ENCODE measurements at places on chromosomes 2 and 18.

DNA sequence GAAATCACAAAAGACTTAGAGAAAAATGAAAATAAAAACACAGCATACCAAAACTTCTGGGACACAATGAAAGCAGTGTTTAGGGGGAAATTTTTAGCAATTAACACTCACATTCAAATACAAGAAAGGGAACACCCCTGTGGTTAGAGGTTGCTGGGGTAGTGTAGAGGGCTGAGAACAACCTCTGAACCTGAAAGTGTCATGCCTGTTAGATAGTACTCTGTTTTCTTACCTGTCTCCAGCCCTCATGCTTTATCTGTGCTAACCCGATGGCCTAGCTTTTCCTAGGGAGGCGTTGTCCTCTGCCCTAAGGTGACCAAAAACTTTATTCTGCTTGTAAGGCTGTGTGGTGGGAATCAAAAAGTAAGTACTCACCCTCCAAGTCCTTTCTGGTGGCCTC is 122.6 kb upstream of the OTX1 start:
- no peak for DNase-seq

DNA sequence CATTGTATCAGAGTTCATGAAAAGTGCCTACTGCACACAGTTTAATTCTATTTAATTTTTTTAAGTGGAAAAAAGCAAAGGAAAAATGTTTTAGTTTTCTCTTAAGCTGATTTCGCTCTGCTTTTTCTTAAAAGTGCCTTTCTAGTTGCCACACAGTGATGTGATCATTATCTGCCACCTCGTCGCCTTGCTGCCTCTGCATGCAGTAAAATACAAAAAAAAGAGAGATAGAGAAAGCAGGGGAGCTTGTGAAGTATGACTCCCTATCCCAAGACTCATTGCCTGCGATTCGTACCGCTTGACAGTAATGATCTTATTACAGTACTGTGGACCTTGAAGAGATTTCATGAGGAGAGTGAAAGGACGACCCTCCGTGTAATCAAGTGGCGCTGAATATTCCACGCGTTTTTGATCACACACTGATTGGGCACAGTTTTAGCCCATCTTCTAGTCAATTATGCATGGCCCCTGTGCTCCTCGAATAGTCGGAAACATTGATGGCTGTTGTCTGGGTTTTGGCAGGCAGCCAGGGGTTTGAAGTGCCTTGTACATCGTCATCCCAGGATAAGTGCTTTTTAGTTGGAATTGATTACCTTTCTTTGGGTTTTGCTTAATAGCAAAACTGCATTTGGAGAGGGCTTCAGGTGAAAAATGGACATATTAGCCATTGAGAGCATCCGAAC is 188.3 kb downstream of the GBX2 start:
- no peak for DNase-seq

DNA sequence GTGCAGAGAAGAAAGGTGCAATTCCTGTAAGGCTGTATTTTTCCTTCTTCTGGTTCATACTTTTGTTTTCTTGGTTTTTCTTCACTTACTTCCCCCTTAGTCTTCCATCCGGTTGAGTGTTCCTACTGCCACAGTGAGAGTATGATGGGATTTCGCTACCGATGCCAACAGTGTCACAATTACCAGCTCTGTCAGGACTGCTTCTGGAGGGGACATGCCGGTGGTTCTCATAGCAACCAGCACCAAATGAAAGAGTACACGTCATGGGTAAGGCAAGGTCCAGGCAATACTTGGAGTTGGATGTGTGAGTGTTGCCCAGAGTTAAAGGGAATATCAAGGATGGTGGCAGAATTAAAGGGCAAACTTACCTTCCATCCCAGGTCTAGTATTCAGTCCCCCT is 108.0 kb downstream of the DTNA start:
- DNase-seq: no peak

- DNase-seq: no peak
Measured at GRCh38 chr2:44083054-44083453, 85.6 kb upstream of the PPM1B start.

- no peak for DNase-seq
Measured at GRCh38 chr2:498493-499178, 178.6 kb downstream of the TMEM18 start.

GRCh38 chr18:12468445-12468844 is 60.7 kb downstream of the PRELID3A start:
- DNase-seq: no peak

DNA sequence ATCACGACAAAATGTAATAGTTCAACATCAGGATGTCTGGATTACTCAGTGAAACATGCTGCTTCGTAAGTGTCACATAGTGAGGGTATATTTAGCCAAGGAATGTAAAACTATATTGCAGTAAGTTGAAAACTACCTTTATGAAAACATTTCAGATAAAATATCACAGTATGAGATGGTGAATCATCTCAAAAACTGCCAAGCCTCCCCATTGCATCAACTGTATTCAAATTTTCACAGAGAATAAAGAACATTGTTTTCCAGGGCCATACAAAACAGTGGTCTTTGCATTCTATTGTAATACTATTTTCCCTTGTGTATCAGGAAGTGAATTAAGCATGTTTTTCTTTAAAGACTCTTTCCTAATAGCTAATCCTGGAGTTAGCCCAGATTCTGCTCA is 47.6 kb upstream of the MSTN start:
- no peak for DNase-seq

GRCh38 chr18:45690975-45691815 is 32.8 kb upstream of the SLC14A1 start:
- peak; percentile 54 for DNase-seq

- DNase-seq: no peak
Measured at GRCh38 chr2:198134293-198134955, 330.0 kb downstream of the PLCL1 start.

DNA sequence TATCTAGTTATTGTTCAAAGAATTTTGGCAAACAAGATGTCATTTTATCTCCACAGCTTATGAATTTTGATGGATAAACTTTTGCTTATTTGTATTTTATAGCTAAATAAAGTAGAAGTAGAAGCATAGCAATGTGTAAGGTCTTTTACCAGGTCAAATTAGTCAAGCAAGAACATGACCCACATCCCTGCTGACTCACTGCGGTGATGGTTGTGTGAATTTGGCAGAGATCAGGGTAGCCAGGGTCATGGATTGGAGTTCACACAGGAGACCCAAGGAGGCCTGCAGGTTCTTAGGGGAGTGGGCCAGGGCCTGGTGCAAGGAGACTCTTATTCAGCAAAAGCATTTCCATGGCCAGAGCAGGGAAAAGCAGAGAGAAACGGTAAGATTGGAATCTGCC is 18.7 kb downstream of the SP140 start:
- DNase-seq: no peak

- no peak for DNase-seq
Measured at GRCh38 chr2:65350651-65351056, 81.7 kb downstream of the SPRED2 start.

DNA sequence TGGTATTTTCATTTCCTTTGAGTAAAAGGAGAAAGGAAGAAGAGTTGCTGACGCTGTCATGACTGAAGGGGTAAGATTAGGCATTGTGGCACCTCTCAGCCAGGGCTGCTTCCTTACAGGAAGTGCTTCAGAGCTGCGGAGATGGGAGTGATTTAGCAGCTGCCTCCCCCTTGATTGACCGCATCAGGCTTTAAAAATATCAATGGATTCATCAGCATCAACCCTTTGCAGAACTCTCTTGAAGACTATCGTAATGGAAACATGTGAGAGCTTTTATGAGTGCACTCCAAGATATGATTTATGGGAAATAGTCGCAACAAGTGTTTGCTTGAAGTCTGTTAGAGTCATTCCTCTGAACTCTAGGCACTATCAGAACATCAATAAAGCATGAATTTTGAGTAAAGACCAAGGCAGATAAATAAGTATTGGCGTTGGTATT is 141.1 kb downstream of the CSRNP3 start:
- DNase-seq: no peak

DNA sequence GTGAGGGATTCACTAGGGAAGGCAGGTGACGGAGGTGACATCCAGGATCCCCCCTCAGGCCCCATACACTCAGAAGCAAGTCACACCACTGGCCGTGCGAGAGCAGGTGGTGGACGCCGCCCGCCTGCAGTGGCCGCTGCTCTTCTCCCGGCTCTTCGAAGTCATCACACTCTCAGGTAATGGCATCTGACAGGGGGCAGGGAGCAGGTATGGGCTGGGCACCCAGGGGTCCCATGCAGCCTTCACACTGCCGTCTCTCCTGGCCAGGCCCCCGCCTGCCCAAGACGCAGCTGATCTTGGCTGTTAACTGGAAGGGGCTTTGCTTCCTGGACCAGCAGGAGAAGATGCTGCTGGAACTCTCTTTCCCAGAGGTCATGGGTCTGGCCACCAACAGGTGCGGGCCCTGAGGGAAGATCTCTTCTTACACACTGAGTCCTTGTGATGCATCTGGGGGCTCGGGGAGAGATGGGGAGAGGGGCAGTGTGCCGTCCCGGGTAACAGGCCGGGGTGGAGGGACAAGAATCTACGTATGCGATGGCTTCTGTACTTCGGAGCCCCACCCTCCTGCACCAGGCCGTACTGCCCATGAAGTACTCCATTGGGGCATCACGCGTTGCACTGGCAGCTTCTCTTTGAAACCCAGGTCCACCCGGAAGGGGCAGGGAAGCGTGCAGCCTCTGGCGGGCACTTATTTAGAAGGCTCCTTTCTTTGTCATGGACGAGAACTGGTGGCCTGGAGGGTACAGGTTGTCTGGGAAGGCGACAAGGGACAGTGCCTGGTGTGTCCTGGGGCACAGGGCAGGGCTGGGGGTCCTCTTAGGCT is 18.8 kb upstream of the GPR17 start:
- no peak for DNase-seq

DNA sequence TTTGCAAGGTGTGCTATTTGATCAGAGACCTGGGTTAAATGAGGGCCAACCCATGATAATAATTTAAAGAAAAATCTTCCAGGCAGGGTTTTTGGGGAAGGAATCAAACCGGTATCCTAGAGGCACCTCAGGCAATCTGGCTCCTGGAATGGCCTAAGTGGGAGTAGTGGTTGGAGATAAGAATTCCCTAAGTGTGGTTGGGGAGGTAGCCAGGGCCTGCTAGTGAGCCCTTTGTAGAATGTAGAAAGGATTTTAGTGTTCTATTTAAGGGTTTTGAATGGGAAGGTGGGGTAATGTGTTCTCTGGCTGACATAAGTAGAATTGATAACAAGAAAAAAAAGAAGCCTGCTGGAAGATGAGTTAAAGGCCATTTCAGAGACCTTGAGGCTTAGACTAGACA is 422.2 kb downstream of the XIRP2 start:
- no peak for DNase-seq

DNA sequence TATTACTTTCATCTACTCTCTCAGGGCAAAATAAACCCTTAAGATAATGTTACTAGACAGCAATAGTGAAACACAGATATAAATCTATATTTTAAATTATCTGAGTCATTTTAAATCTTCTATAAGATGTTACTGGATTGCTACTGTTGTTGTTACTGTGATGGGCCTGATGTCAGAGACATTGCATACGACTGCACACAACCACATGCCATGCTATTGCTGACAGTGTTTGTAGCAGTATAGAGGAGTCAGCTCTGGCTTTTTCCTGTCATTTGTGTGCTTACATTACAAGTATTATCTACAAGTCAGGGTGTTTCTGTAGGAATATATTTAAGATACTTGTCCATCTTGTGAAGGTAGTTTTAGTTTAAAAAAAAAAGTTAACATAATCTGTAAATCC is 63.9 kb downstream of the CCDC148 start:
- no peak for DNase-seq

- no peak for DNase-seq
Measured at GRCh38 chr18:60668583-60668982, 296.0 kb upstream of the MC4R start.

GRCh38 chr2:52335727-52336126 is 1303.8 kb upstream of the NRXN1 start:
- DNase-seq: no peak

DNA sequence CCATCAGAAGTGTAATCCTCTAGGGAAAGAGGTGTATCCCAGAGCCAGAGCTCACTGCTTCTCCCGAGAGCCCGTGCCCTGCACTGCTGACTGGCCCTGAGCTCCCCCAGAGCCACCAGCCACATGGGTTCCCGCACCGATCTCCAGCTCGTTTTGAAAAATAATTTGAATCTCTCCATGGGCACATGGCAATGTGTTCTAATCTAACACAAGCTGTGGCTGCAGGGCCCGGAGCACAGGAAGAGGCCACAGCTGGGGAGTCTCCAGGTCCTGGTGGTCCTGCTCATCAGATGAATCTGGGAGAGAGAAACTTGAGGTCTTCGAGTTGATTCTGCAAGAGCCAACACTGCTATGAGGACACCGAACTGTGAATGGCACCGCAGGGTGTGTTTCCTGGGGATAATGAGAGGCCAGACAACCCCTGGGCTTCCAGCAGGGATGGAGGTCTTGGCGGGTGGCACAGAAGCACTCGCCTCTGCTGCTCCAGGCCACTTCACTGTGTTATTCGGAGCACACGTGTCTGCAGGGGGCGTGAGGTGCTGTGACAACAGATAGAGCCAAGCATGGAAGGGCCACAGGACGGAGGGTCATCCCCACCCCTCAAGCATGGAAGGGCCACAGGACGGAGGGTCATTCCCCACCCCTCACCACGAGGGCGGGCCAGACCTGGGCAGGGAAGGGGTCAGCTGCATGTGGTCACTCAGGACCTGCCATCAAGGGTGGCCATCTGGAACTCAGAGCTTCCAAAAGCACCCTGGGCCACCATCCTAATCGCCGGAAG is 196.8 kb downstream of the NDUFA10 start:
- DNase-seq: no peak

DNA sequence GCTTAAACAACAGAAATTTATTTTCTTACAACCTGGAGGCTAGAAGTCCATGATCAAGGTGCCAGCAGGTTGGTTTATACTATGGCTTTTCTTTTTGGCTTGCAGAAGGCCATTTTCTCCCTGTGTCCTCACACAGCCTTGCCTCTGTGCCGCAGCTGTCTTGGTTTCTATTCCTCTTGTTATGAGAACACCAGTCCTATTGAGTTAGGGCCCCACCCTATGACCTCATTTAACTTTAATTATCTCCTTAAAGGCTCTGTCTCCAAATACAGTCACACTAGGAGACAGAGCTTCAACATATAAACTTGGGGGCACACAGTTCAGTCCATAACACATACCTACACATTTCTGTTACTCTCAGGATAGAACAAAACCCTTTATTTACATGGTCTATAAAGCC is 17.3 kb upstream of the RHOB start:
- DNase-seq: no peak

GRCh38 chr2:161017780-161018470 is 142.3 kb upstream of the TANK start:
- DNase-seq: no peak

DNA sequence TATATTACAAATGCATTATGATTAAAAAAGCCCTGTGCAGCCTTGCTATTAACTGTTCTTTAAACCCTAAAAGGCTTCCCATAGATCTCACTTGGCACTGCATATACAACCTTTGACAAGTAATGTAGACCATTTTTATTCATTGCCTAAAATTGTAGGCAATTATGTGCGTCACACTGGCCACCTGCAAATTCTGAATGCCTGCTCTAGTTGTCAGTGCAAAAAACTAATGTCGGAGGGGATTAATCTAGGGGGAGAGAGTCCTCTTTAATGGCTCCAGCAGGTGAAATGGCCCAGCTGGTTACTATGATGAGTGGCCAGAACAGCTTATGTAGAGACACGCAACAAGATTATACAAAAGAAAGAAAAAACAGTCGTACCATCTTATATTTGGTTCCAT is 123.2 kb downstream of the OLA1 start:
- DNase-seq: no peak

Measured in NCI-H446 (cell line).